B cell (primary cell): ENCODE measurements at places on chromosomes 13 and 19. TPM values are rescaled to one million over a fixed set of nuclear protein-coding genes. Genes with fewer than 3 reads are reported as not detected.

The SLAIN1 gene
- polyA plus RNA-seq = 10.8 and 12.7 TPM in 2 replicates

The FCHO1 gene
- 83.0 and 85.7 TPM in 2 replicates for polyA plus RNA-seq

The SYNE4 gene
- polyA plus RNA-seq = 2.3 and 2.5 TPM in 2 replicates

The ZNF571 gene
- polyA plus RNA-seq = 4.8 and 10.3 TPM in 2 replicates

The LSR gene
- polyA plus RNA-seq = 29.9 and 37.2 TPM in 2 replicates

The SKA3 gene
- 0.07 and 0.14 TPM in 2 replicates for polyA plus RNA-seq

The ZNF766 gene
- polyA plus RNA-seq = 9.9 and 14.0 TPM in 2 replicates

The SLC44A2 gene
- 227 and 245 TPM in 2 replicates for polyA plus RNA-seq

The FGF14 gene
- under 0.01 TPM in 1 of 2 replicates, not detected in the other for polyA plus RNA-seq

The WDR62 gene
- 1.8 and 1.9 TPM in 2 replicates for polyA plus RNA-seq

- no peak for DNase-seq
Measured at GRCh38 chr19:41897181-41897580, 14.2 kb downstream of the ARHGEF1 start.

DNA sequence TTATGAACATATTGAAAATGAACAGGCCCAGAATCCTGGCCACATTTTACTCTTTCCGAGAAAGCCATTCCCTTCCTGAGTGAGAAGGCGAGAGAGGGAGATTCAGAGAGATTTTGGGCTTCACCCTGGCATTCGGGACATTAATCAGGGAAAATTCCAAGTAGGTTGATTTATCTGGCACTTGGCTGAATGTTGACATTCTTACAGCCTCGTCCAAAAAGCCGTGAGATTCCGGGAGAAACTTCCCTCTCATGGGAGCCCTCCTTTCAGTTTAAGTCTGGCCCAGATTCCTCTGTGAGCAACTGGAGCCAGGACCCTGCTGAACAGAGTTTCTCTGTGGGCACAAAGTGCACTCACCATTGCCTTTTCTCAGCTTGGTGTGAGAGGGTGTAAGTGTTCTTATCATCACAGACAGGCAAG lies 129.2 kb upstream of the PEG3 start:
- DNase-seq = no peak

DNA sequence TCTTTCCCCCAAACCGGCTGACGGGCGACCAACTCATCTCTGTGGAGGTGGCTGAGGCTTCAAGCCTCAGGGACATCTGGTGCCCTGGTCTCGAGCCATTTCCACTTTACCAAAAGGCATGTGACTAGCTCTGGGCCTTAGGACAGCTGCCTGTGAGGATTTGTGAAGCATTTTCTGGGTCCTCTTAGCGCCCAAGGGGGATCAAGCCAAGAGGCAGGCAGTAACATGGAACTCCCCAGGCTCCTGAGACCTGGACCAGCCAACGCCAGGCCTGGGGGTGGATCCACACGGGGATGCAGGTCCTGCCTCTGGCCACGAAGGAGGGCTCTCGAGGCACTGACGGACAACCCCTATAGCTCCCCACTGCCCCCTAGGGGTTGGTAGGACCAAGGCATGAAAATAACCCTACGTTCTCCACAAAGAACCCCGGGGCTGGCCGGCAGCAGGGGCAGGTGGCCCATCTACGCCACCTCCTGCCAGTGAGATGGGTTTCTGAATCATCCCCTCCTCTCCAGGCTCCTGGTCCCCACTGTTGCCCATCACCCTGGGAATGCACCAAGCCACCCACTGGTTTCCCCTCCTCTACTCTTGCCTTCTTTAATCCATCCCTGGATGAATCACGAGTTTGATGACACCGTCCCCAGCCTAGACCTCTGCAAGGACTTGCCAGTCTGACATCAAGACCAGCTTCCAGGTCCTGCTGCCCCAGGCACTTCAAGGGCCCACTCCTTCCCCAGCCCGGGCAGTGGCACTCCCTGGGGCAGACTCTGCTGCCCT lies 7.0 kb upstream of the MYDGF start:
- peak; percentile 46 for DNase-seq

DNA sequence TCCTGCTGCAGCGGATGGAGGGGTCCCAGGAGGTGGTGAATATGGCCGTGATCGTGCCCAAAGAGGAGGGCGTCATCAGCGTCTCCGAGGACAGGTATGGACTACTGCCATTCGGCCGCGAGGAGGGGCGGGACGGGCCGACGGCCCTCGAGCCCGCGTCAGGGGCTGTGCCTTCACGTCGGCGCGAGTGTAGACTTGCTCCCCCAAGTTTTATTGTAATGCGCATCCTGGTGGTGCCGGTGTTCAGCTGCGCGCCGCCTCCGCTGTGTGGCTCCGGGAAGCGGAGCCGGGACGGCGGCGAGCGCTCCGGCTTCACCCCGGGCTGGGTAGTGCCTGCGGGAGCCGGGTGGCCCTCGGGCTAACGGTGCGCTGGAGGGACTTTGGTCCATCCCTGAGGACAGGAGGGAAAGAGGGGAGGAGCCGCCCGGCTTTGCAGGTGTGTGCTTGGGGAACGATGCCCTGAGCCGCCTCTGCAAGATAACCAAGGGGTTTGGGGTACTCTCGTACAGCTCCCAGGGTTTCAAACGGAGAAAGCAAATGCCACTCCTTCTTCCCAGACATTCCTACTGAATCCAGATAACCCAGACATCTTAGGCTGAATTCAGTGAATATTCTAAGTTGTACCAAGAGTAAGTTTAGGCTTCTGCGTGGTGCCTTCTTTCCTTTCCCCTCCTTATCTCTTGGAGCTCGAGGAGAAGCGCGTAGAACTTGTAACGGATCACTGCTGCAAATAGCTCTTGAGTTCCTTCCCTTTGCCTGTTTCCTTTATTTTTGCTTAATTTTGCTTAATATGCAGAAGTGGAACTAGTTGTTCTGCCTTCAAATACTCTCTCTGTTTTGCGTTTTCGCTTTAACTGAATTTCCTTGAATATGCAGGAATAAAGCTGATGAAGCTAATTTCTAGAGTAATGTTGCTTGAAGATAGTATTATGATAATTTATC lies 740 bp downstream of the WDFY2 start:
- DNase-seq = peak; percentile 61

- DNase-seq = no peak
Measured at GRCh38 chr13:30692113-30692512, 43.2 kb upstream of the ALOX5AP start.

DNA sequence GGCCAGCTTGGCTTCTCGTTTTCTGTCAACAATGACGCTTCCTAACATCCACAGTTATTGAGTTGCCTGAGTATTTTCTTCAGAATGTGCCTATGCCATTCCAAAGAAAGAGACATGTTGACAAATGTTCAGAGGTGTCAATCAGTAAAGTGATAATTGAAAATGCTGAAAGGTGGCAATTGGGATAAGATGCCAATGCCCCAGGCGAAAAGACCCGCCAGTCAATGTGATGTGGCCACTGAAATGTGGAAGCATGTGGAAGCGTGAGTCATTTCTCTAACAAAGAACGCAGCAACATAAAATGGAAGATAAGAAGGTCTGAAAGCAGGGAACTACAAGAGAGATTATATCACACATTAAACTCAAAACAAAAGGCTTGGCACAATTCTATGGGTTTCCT lies 882.2 kb upstream of the SLC10A2 start:
- no peak for DNase-seq

GRCh38 chr19:4369888-4370260 lies 26.5 kb downstream of the MPND start:
- peak; percentile 70 for DNase-seq

DNA sequence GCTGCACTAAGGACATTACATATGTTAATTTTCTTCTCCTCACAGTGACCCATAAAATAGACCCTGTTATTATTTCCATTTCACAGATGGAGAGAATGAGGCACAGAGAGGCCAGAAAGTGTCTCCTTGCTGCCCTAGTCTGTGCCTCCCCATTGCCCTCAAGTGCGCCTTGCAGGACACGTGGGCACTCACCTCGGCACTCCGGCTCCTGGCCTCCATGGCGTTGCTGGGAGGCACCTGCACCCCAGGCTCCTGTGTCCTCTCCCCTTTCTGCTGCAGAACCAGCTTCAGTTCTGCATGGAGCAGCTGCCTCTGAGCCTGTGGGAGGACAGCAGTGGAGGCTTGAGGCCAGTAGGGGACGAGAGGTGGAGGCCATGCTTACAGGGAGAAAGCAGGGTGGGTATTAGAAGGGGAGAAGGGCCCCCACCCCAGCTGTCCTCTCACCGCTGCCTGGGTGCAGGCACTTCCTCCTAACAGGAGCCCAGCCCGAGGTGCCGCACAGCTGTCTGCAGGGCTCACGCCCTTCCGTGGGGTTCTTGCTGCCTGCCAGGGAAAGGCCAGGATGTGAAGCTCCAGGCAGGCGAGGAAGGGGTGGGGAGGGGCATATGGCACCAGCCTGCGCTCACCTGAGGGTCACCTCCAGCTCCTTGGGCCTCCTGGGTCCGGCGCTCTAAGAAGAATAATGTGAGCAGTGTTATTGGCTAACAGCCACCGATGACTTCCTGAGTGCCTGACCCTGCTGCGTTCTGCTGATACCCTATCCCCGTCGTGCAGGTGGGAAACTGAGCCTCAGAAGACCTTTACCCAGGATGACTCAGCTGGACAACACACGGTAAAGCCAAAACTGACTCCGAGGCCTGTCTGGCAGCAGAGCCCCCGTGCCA lies 5.2 kb downstream of the PRX start:
- no peak for DNase-seq

DNA sequence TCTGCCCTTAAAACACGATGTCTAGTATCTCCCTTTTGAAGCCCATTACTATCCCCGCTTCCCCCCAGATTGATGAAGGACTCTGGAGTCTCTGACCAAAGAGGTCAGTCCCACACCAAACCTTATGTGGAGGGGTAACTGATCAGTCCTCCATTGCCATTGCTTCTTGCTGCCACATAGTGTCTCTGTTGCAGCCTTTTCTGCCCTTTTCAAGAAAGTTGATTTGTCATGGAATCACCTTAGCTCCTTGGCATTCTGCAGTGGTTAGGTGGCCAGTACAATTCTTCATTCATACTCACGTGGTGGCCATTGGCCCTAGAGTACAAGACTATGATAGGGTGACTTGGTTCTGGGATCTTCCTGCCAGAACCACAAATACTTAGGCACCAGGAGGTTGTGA lies 8.4 kb upstream of the HTR2A start:
- DNase-seq = peak; percentile 15

- DNase-seq = no peak
Measured at GRCh38 chr13:66543780-66544179, 686.4 kb downstream of the PCDH9 start.

- DNase-seq = no peak
Measured at GRCh38 chr19:9828551-9829063, 889 bp downstream of the UBL5 start.

- DNase-seq = no peak
Measured at GRCh38 chr19:31306006-31306753, 43.1 kb downstream of the TSHZ3 start.

DNA sequence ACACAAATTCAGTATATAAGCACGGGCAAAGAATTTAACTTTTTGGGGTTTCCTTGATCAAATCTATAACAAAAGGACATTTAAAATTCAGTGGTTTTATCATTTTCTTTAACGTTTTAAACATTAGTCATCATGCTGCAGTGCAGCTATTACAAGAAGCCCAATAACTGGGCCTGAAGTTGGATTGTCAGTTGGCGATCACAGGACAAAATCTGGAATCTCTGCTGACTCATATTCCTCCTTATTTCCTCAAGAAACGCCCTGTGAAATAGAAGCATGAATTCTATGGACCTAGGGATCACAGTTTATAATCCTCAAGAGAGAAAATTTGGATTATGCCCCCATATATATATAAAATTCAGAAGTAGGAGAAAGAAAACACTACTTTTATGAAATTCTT lies 971.6 kb upstream of the MIR17HG start:
- no peak for DNase-seq

GRCh38 chr13:79692846-79693245 lies 211.9 kb downstream of the NDFIP2 start:
- DNase-seq = no peak

GRCh38 chr19:38145623-38146022 lies 78.4 kb downstream of the DPF1 start:
- no peak for DNase-seq

DNA sequence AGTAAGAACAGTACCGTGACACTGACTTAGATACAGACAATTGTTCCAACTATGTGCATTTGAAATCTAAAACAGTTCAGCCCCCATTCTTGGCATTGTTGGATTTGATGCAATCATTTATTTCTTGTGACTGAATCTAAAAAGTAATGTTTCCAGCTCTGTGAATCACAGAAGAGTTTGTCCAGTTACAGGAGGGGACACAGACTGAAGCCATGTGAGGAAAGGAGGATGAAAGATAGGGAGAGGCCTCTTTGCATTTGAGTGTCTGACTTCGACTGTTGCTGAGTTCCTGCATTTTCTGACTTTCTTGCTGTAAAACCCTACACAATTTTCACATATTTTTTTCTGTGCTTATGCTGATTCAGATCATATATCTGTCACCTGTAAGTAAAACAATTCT lies 179.3 kb upstream of the PCDH17 start:
- DNase-seq = no peak

GRCh38 chr13:50654331-50654730 lies 189.2 kb downstream of the DLEU7 start:
- DNase-seq = no peak

GRCh38 chr13:106355866-106356265 lies 179.6 kb downstream of the EFNB2 start:
- no peak for DNase-seq

DNA sequence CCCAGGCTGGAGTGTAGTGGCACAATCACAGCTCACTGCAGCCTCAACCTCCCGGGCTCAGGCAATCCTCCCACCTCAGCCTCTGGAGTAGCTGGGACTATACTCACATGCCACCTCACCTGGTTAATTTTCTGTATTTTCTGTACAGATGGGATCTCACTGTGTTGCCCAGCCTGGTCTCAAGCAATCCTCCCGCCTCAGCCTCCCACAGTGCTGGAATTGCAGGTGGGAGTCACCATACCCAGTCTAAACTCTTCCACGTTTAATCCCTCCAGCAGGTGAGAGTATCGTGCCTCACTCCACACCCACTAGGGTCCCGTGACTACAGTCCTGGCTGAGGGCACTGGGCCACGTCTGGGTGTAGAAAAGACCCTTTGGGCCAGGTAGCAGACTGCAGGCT lies 16.5 kb downstream of the BCAT2 start:
- no peak for DNase-seq

DNA sequence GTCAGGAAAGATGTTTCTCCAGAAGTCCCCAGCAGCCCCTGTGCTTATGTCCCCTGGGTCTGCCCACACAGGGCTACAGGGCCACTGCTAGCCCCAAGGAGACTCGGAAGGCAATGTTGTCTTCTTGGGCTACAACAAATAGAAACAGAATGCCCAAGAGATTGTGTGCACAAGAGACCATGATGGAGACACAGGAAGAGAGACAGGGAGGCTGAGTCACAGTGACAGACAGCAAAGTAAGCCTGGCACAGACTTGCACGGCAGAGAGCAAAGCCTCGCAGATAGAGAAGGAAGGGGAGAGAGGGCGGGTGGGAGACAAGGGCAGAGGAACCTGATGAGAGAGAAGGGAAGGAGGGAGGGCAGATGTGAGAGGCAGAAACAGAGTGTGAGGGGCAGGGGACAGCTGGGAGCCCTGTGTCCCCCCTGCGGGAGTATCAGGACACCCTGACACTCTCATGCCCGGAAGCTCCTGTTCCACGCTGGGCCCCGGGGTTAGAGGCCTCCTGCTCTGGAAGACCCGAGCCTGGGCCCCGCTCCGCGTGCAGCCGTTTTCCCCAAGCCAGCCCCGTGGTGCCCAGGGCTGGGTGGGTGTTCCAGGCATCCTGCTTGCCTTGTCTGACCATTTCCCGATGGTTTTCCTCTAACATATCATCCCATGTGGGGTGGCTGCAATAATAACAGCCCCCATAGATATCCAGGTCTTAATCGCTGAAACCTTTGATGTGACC lies 2.7 kb upstream of the PLA2G4C start:
- DNase-seq = no peak

- DNase-seq = no peak
Measured at GRCh38 chr19:10289836-10290356, at the start of gene ICAM5. Gene ICAM5 (plus strand): TSS chr19:10289952. CDS start chr19:10290044, 92 bp downstream.
